ENCODE measurements at places on chromosomes 11 and 22. TPM values are rescaled to one million over a fixed set of nuclear protein-coding genes. Genes with fewer than 3 reads are reported as not detected.

DNA sequence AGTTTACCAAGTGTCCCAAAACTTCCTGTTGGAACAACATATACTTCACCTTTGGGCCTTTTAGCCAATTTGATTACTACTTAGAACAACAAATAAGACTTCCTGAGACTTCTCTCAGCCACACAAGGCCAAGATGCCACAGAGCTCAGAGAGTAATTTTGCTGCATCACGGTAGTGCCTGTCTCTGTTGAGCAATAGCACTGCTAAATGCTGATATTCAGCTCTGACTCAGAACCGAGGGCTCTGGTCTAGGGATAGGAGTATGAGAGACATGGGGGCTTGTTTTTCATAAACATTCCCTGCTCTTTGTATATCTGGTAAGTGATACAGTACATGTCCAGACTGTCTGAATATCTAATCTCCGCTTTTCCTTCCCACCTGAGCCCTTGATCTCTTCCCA, 260.4 kb upstream of the ARHGAP20 start:
- no peak for DNase-seq

- no peak for DNase-seq
These were observed 101.6 kb downstream of the CCDC81 start for GRCh38 chr11:86476109-86476861.

GRCh38 chr11:44857490-44858090, 93.1 kb downstream of the TP53I11 start:
- no peak for DNase-seq

DNA sequence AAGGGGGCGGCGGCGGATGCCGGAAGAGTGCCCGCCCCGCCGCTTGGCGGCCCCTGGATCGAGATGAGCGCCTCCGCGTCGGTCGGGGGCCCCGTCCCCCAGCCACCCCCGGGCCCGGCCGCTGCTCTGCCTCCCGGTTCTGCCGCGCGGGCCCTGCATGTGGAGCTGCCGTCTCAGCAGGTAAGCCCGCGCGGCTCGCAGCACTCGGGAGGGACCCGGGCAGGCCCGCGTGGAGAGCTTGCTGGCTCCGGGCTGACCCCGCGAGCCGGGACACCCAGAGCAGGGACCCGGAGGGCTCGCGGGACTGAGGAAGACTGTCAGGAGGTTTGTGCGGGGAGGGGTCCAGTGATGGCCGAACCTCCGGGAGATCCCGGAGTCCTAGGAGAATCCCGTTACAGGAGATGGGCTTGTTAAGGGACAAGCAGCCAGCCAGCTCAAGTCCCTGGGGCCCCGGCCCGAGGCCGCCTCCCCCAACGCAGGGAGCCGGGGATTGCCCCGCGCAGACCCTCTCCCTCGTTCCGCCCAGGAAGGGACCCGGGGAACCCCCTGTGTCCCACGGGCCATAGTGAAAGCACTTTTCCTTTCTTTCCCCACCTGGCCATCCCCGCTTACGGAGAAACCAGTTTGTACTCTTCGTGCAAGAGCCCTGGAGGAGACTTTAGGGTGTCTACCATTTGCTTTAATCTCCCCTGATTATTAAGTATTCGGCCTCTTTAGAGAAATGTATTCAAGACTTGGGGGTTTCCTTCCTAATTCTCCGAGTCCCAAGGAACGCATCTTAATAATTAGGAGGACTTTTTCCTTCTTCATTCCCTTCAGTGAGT, 547 bp downstream of the UVRAG start:
- DNase-seq = peak; percentile 48

GRCh38 chr11:75902631-75903030, 87.6 kb downstream of the UVRAG start:
- DNase-seq = no peak

GRCh38 chr11:127252321-127252720, 251.8 kb upstream of the KIRREL3 start:
- DNase-seq = no peak

- DNase-seq = no peak
These were observed 187.2 kb downstream of the SPON1 start for GRCh38 chr11:14149683-14150082.

The PLA2G3 gene
- total RNA-seq = not detected
